ENCODE measurements at places on chromosomes 7 and 10.
A peak's percentile ranks its signal among the peaks of the same experiment; 100 is the strongest.

GRCh38 chr10:112343056-112343806 lies 30.7 kb upstream of the ACSL5 start:
- no peak for DNase-seq

GRCh38 chr10:7231509-7232414 lies 179.1 kb downstream of the SFMBT2 start:
- DNase-seq: no peak

DNA sequence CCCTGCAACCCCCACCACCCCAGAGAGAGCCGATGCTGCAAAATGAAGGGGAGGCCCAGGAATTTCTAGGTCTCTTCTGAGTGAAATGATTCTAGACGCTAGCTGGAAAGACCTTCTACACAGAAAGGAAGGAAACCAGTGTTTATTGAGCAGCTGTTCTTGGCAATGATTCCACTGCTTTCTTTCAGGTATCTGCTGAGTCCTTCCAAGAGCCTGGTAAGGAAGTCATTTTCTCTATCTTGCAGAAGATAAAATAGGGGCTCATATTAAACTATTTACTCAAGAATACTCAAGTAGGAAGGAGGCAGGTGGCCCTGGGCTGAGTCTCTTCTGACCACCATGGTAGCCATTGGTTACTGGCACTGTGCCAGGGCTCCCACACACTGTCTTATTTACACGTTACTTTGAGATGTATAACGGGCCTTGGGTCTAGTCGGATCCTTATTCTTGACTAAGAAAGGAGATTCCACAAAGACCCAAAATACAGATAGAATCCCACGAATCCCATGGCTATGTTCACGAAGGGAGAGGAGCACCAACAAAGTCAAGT lies 112.1 kb downstream of the GALNT11 start:
- no peak for DNase-seq

GRCh38 chr7:117085769-117086463 lies 132.6 kb downstream of the ST7 start:
- DNase-seq: no peak

GRCh38 chr7:5296611-5297226 lies 14.0 kb downstream of the SLC29A4 start:
- peak; percentile 30 for DNase-seq
